ENCODE measurements at places on chromosomes 2 and 18.

DNA sequence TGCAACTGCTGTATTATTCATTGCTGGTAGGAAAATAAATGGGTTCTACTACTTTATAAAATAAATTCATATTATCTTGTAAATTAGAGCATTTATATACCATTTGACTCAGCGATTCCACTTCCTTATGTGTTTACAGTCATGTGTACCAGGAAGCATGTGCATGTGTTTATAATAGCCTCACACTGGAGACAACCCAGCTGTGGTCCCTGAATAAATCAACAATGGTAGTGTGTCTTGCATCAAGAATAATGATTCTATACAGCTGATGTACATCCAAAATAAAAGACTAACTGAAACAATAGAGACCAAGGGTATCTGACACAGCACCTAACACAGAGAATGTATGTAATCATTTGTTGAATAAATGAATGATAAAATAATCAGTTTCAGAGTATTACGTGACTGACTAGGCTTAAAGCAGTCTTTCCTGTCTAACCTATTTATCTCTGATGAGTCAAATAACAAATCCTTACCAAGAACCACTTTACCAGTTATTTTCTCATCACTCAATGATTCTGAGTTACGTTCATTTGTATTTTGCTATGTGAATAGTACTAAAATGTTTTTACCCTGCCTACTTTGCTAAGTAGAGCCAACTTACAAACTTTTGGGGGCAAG is 216.8 kb downstream of the UBE2E3 start:
- no peak for DNase-seq

GRCh38 chr18:26286008-26286407 is 59.8 kb downstream of the TAF4B start:
- no peak for DNase-seq

- DNase-seq, result no peak
Observed at GRCh38 chr18:79348066-79348465, 47.7 kb upstream of the NFATC1 start.

GRCh38 chr2:75021672-75022071 is 63.2 kb downstream of the POLE4 start:
- no peak for DNase-seq

- DNase-seq, result no peak
Observed at GRCh38 chr2:112001136-112001715, 53.8 kb upstream of the TMEM87B start.

- DNase-seq, result no peak
Observed at GRCh38 chr2:233252227-233252626, 754 bp downstream of the ATG16L1 start.

GRCh38 chr2:55712477-55713060 is 18.9 kb upstream of the PNPT1 start:
- no peak for DNase-seq

- DNase-seq, result no peak
Observed at GRCh38 chr2:30336978-30337841, 105.9 kb downstream of the LBH start.

GRCh38 chr2:96138179-96139145 is at the start of gene ASTL:
TSS of gene ASTL (minus strand) at chr2:96138502. CDS start at chr2:96138436, 66 bp downstream.
- DNase-seq, result peak; percentile 80

GRCh38 chr18:48813321-48813720 is 137.4 kb downstream of the SMAD7 start:
- DNase-seq, result no peak

DNA sequence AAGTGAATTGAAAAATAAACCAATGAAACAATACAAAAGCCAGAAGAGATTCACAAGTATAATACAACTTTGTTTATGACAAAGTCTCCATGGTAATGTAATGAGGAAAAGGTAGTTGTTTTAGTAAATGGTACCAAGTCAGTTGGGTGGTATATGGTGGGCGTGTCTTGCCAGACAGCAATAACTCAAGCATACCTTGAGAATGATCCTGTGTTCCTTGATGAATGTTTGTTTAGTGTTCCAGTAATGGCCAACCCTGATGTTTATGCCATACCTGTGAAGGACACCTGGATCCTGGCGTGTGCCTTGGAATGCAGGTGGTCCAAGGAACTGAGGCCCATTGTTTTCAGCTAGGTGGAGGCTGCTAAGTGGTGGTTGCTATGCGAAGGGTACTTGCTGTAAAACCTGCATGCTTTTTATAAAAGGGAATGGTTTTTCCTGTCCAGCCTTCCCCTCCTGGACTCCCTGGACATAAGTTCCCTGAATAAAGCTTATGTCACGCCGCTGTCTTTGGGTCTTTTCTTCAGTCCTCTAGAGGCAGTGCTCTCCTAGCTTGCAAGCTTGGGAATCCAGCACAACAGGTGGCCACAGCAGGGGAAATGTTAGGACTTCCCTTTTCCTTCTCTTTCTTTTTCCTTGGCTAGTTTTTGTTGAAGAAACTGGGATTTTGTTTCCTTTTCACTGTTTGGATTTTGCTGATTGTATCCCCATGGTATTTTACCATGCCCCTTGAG is 54.7 kb downstream of the MTA3 start:
- DNase-seq, result no peak

DNA sequence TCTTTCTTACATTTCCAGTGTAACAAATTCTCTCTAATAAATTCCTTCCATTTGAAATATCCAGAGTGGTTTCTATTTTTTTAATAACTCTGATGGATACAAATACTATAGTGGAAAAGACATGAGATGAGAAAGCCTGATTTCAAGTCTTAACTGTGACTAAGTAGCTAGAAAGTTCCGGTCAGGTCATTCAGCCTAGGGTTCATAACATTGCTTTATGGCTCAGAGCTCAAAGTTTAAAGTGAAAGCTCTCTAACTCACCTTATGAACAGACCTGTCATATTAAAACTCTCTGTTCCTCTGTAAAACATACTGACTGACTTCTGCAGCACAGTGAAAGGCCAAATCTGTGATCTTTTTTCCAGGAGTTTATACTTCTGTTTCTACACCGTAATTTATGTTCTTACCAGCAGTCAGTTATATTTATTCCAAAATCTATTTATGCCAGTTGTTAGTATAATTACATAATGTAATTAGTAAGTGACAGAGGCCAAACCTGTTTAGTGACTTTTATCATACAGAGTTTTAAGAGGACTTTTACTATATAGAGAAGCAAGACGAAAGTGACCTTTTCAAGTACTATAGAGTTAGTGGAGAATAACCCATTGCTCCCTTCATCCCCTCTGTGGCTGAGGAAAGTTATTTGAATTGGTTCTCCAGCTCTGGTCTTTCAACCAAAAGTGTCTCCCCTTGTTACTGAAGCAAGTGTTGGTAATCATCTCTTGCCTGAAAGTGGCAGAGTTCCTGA is 118.8 kb upstream of the PDE1A start:
- no peak for DNase-seq

DNA sequence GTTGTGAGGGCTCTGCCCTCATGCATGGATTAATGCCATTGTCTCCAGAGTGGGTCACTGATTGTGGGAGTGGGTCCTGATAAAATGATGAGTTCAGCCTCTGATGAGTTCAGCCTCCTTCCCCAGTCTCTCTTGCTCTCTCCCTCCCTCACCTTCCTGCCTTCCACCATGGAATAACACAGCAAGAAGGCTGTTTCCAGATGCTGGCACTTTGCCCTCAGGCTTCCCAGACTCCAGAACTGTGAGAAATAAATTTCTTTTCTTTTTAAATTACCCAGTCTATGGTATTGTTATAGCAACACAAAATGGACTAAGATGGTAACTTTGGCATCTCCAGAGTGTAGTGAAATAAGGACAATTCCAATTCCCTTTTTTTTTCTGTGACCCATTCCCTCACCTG is 47.1 kb upstream of the MAP4K3 start:
- no peak for DNase-seq

GRCh38 chr18:31741097-31741735 is 19.5 kb downstream of the SLC25A52 start:
- peak; percentile 79 for DNase-seq

DNA sequence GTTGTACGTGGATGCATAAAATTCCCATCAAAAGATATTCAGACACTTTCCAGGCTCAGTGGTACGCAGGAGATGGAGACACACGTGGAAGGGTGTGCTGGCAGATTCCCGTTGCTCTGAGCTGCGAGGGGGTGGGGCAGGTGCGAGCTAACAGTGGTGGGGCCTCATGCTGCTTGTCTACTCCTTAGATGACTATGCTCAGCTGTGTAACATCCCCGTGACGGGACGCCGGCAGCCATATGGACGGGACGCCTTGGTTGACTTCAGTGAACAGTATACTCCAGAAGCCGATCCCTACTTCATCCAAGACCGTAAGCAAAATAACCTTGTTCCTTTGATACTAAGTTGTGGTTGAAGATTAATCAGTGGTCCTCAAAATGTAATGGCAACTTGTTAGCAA is 87.5 kb upstream of the RASGRP3 start:
- DNase-seq, result no peak

All from erythroblast (primary cell).